ENCODE measurements at places on chromosomes 16 and 17. TPM values are rescaled to one million over a fixed set of nuclear protein-coding genes. Genes with fewer than 3 reads are reported as not detected.

Gene PRR29
- 0.45 TPM for total RNA-seq

- no peak for DNase-seq
These were observed 6.8 kb upstream of the FOXN1 start for GRCh38 chr17:28499364-28499664.

GRCh38 chr17:7589891-7590691, at the start of gene SOX15:
Gene SOX15 (minus strand): TSS chr17:7590094. CDS start chr17:7589676, 418 bp downstream.
- no peak for DNase-seq

GRCh38 chr17:27564463-27564862, 66.5 kb upstream of the LGALS9 start:
- DNase-seq, result no peak

- no peak for DNase-seq
These were observed 9.5 kb upstream of the KSR1 start for GRCh38 chr17:27446569-27447301.

DNA sequence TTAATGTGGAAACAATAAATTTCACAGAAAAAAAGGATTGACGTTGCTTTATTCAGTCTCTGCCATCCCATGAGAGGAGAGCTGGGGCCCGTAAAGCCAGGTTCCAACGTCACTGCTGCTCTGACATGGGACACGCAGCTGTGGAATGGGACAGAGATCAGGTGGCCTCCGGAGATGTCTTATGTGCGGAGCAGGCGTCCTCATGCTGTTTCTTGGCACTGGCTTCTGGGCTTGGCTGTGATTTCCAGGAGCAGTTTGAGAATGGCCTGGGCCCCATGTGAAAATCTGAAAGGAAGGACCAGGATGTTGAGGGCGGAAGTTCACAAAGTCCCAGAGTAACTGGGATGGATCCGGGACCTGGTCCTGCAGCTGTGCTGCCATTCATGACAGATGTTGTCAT, 32.4 kb downstream of the NDEL1 start:
- DNase-seq, result no peak

DNA sequence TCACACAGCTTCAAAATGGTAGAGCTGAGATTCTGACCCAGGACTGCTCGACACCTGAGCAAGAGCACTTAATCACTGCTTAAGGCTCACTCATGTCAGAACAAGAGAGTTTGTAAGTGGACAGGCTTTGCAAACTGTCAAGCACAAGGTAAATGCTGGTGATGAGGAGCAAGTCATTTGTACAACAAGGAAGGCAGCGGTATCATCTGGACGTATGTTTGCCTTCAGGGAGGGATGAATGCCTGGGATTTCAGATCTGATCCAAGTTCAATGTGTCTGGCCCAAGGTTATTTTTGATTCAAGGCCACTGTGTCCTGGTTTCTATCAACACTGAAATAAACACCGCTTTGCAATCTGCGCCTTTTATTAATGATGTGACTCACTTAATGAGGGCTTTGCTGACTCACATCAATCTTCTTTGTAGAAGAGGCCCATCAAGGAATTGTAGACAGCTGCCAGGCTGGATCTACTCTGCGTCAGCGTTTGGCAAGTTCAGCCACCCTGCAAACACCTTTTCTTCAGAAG, 174.4 kb upstream of the HS3ST3A1 start:
- no peak for DNase-seq

DNA sequence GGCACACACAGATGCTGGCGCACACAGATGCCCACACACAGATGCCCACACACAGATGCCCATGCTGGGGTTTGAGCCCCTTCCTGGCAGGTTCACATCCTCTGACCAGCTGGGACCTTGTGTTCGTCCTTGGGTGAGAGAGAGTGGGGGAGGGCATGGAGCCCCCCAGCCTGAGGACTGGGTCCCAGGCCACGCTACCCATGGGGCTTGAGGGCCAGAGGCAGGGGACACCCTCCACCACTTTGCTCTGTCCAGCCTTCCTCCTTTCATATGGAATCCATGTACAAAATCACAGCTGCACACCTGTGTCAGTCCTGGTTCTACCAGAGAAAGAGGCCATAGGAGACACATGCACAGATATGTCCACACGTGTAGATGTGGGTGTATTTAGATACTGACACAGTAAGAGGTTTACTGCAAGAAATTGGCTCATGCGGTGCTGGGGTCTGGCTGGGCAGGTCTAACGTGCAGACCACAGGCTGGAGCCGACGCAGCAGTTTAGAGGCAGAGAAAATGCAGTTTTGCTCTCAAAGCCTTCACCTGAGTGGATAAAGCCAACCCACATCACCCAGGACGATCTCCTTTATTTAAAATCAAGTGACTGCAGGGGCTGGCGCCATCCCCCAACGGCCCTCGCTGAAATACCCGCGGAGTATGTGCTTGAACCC, 10.8 kb downstream of the SLC22A31 start:
- no peak for DNase-seq

- no peak for DNase-seq
These were observed 111.1 kb downstream of the PITPNC1 start for GRCh38 chr17:67488161-67488560.

DNA sequence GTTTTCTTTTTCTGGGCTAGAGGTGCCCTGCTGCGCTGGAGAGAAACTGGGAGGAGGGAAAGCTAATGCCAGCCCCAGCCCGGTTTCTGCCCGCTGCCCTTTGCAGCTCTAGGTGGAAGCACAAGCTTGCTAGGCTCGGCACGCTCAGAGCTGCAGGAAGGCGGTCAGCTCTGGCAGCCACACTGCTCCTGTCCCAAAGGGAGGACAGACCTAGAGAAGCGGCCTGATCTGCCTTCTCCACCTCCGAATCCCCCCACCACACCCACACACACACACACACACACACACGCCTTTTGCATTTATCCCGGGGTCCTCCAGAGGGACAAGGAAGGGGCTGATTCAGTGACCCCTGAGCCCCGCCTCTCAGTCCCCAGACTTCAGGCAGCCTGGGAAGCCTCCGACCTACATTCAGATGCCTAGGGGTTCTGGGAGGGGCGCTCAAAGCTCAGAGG, 418.1 kb downstream of the SOX9 start:
- no peak for DNase-seq

Gene LGALS9C
- total RNA-seq, result 0.63 TPM

- DNase-seq, result no peak
These were observed 113.3 kb downstream of the FTO start for GRCh38 chr16:53817117-53817755.

Gene COX10
- total RNA-seq, result 24.5 TPM

DNA sequence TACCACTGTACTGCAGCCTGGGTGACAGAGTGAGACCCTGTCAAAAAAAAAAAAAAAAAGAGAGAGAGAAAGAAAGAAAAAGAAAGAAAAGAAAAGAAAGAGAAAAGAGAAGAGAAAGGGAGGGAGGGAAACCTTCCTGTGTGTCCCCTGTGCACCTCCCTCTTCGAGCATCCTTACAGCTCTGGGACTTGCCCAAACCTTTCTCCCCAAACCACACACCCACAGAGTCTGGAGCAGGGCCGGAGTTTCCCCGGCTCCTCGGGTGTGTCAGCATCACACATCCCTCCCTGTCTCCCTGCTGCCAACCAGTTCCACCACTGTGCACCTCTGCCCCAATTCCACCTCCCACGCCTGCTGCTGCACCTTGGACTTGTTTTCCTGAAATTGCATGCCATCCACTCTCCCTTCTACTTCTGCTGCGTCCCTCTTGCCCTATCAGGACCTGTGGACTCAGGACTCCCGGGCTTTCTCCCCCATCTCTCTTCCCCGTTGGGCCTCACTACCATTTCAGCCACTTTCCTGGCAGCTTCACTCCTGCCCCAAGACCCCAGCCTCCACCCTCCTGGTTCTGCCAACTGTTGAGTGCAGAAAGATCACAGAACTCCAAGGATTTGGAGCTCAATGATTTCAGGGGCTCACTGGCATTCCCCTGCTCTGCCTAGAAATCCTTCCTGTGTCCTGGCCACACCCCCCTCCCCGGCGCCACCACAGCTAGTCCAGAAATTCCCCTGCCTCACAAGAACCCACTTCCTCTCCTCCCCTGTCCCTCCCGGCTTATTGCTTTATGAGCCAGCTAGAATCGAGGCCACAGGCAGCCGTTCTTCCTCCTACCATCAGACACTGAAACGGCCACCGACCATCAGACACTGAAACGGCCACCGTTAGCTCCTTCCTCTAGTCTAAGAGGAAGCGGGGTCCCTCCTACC, 3.7 kb upstream of the CDK3 start:
- DNase-seq, result no peak

- DNase-seq, result no peak
These were observed 10.3 kb downstream of the PHAF1 start for GRCh38 chr16:67120025-67120424.

DNA sequence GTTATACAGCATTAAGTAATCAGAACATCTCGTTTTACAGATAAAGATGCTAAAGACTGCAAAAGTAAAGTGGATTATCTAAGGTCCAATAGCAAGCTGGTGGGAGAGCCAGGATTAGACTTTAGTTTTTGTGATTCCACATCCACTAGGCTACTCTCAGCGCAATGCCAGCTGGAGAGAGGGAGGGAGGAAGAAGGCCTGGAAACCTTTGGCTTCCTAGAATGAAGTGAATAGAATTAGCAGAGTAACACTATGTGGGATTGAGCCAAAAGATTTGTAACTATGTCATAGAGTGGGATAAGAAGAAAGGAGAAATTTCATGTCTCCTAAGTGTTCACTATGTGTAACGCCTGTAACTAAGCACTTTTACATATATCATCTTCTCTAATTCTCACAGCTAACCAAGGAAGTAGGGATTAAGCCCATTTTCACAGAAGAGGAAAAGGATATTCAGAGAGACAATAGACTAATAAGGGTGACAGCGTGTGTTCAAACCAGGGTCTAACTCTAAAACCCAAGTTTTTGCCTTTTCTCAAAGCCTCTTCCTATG, 25.4 kb upstream of the NSRP1 start:
- DNase-seq, result no peak

DNA sequence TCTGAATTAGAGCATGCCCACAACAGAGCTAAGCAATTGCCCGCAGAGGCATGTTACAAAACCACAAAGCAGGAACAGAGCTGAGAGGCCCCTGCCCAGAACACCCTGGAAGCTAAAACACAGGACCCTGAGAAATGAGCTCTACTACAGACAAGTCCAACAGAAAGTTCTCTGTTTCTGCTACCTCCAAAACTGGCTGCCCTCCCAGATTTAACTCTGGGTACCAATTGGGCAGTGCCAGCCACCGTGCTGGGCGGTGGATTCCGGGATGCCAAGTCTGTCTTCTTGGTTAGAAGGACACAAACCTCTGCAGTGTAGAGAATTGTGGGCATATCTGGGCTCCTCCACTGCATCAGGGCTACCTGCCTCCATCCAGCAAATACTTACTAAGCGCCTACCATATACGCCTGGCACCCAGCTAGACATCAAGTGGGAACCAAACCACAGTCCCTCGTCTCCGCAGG, 1.0 kb downstream of the CMTM4 start:
- DNase-seq, result no peak

DNA sequence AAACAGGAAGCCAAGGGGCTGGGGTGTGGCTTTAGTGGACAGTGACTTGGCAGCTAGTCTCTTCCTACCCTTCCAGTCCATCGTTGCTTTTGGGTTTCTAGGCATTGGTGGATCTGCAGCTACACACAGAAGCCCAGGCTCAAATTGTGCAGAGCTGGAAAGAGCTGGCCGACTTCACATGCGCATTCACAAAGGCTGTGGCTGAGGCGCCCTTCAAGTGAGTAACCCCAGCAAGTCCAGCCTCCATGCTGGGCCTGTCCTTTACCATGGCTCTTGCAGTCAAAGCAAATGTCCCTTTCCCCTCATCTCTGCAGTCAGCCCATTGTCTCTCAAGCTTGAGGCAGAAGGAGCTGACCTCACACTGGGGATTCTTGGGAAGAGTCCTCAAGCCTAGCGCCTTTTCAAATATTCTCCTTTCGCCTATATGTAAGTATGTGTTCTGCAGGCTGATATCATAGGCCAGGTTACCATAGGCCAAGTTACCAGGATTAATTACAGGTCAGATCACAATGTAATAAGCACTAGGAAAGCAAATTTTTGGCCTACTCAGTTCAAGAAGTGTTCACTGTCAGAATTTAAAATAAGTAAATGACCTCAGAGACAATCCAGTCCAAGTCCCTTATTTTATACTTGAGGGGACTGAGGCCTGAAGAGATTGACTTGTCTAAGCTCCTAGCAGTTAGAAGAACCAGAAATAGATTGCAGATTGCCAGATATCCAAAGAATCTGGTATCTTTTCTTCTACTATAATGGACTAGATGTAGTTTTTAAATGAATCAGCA, 6.5 kb downstream of the EME1 start:
- DNase-seq, result no peak

DNA sequence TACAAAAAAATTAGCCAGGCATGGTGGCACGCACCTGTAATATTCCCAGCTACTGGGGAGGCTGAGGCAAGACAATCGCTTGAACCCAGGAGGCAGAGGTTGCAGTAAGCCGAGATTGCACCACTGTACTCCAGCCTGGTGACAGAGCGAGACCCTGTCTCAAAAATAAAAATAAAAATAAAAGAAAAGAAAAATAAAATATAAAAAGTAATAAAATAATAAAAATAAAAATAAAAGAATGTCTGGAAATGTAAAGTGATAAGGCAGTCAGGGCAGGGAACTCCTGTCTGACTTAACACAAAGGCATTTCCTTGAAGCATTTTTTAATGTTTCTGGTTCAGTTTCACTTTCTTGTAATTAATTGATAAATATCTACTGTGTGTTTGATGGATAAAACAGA, 34.7 kb upstream of the DNAJA2 start:
- no peak for DNase-seq

- no peak for DNase-seq
These were observed 55.9 kb downstream of the ANKRD11 start for GRCh38 chr16:89434490-89434889.

GRCh38 chr16:10103118-10103517, 79.1 kb downstream of the GRIN2A start:
- no peak for DNase-seq

GRCh38 chr16:11234884-11235702, 20.9 kb downstream of the SOCS1 start:
- no peak for DNase-seq

Gene CCDC200
- total RNA-seq, result not detected

Data from type B pancreatic cell (in vitro differentiated cells).